ENCODE measurements at places on chromosomes 5 and 9.

- no peak for DNase-seq
Measured at GRCh38 chr5:88377705-88378656, 109.3 kb upstream of the TMEM161B start.

- no peak for DNase-seq
Measured at GRCh38 chr5:99747342-99747741, 787.8 kb upstream of the FAM174A start.

GRCh38 chr9:133930046-133930681 is 62.0 kb downstream of the VAV2 start:
- no peak for DNase-seq

GRCh38 chr9:91378695-91379127 is 17.0 kb upstream of the AUH start:
- DNase-seq, result peak; percentile 54

DNA sequence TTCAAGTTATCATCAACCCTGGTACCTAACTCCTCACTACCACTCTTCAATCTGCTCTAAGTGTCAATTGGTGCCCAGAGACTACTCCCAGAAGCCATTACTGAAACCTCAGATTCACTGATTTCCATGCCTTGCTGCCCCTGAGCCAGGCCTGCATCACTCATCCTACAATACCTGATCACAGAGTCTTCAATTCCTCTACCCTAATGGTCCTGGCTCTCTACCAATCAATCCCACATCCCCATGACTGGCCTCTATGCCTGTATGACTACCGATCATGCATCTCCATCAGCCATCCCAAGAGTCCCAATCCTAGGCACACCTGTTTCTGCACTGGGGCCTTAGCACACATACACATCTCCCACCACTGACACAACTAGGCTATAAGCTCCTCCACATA is 2.5 kb downstream of the ZNF484 start:
- no peak for DNase-seq

DNA sequence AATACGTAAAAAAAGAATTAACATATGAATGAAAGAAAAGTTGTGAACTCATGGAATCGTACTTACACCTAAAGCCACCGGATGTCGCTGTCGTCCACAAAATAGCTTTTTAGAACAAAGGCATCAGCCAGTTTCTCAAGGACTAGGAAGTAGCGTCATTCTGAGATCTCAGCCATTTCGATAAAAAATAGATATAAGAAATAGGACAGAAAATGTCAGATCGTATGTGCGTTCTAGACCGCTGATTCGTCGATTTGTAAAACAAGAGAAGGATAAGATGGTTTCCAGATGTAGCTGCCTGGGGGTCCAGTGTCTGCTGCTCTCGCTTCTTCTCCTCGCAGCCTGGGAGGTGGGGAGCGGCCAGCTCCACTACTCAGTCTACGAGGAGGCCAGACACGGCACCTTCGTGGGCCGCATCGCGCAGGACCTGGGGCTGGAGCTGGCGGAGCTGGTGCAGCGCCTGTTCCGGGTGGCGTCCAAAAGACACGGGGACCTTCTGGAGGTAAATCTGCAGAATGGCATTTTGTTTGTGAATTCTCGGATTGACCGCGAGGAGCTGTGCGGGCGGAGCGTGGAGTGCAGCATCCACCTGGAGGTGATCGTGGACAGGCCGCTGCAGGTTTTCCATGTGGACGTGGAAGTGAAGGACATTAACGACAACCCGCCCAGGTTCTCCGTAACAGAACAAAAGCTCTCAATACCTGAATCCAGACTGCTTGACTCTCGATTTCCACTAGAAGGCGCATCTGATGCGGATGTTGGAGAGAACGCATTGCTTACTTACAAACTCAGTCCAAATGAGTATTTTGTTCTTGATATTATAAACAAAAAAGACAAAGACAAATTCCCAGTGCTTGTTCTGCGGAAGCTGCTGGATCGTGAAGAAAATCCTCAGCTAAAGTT is at the start of gene PCDHA10:
TSS of gene PCDHA10 (plus strand) at position 126 of the 903 bp plus-strand sequence. CDS start at position 278, 152 bp downstream.
- DNase-seq, result no peak

- no peak for DNase-seq
Measured at GRCh38 chr9:80867731-80868130, 821.6 kb downstream of the TLE1 start.

- DNase-seq, result no peak
Measured at GRCh38 chr9:82549174-82549821, 513.6 kb downstream of the RASEF start.

DNA sequence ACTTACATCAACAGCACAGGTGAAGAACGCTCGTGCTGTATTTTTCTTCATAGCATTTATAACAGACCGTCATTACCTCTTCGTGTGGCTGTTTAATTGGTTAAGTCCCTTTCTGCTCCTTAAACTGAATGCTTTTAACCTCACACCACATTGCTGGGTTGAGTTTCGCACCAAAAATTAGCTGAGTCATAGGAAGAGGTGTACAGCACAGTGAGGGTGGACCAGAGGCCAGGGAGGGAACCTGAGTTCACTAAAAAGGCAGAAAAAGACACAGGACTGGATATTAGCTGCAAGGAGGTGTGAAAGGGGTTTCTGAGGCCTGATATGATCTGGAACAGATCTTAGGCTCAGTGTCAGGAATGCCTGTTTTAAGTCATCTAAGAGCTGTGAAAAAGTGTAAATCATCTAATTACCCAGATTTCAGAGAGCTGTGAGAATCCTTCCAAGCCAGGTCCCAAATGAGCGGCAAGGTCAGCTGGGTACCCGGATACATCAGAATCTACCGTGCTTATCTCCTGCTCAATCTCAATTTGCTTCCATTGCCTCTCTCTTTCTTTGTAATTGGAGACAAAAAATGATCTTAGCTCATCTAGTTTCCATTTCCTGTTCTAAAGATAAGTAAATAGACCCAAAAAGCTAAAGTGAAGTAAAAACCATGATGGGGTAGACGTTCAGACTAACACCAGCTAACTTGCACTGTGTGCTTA is 7.1 kb upstream of the CFAP90 start:
- DNase-seq, result no peak
